ENCODE measurements at places on chromosomes 7 and 10.

DNA sequence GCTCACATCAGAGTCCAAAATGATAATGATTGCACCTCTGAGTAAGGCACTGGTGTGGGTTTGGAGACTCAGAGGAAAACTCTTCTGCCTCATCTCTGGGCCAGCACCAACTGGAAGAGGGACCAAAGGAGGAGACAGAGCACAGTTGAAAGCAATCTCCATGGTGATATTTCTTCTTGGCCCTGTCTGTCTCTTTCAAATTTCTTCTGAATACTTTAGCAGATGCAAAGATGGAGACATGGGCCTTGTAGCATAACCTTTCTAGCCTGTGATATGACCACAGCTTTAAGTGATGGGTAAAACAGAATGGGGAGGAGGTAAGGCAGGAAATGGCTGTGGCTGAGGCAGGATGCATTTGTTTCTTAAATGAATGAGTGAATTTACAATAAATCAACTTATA lies 12.2 kb upstream of the GIMAP7 start:
- DNase-seq = no peak

DNA sequence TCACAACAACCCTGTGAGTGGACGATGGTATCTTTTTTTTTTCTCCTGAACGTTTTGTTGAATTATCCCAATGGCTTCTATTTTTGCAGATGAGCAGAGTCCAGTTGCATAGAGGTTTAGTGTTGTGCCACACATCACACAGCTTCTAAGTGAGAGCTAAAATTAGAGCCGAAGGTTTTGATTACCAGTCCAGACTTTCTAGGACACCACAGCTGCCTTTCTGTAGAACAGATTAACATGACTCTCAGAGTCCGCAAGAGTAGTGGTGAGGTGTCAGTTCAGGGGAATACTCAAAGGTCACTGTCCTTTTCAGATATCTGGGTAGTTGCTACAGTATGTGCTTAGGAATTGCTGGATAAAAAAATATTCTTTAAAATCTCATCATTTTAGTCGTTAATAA lies 13.8 kb downstream of the SGPL1 start:
- DNase-seq = no peak

GRCh38 chr7:30842542-30843451 lies 68.9 kb upstream of the AQP1 start:
- no peak for DNase-seq

GRCh38 chr7:121459148-121459547 lies 63.0 kb upstream of the FAM3C start:
- DNase-seq = no peak

DNA sequence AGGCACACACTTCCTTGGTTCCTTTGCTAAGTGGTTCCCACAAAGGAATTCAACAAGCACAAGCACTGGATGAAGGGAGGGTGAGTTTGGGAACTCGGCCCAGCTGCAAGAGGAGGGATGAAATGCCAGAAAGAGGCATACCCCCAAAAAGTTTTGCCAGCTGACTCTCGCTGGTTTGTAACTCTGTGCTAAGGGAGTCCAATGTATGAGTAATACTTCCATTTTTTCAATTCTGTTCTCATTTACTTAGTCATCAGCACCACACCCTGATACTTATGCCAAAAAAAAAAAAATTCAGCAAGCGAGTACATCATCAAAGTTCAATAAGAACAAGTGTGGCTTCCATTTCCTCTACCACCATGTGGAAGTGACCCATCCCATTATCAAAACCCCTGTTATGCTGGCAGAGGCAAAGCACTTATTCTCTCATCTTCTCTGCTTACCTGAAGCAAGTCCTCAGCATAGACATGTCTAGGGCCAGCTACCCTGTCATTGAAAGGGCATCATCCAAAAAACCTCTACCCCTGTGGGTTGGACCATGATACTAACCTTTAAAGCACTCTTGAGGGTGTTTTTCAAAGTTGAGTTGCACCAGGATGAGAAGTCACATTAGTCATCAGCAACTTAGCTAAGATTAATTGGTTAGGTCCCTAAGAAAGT lies 6.9 kb upstream of the HYCC1 start:
- DNase-seq = no peak

DNA sequence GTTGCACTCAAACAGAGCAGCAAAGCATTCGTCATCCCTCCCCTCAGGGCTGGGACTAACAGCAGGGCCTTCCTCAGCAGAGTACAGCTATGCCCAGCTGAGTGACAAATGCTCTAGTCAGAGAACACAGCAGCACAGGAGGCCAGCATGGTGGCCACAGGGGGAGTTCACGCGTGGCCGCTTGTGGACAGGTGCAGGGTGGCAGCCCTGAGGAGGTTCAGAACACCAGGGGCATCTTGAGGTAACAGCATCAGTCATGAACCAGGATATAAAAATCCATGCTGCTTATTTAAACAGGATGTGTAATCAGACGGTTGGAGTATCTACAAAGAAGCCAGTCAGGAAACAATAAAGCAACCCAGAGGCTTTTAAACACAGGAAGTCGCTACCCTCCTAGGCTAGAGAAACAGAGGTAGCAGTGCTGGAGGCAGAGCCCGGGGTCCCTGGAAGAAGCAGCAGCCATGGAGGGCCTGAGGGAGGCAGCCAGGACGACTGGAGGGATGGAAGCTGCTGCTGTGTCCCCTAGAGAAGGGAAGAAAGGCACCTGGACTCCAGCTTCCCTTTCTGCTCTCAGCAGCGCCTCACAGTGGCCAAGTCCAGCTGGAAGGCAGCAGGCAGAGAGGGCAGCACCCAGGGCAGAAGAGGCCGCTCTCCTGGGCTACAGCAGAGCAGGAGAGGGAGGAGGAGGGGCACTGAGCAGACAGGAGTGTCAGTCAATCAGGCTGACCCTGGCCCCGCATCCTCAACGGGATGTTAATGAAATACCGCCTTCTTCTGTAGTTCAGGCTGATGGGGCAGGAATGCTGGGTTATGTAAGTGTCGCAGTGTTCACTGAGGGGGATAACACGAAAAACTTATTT lies 70.8 kb upstream of the UCN3 start:
- DNase-seq = no peak

DNA sequence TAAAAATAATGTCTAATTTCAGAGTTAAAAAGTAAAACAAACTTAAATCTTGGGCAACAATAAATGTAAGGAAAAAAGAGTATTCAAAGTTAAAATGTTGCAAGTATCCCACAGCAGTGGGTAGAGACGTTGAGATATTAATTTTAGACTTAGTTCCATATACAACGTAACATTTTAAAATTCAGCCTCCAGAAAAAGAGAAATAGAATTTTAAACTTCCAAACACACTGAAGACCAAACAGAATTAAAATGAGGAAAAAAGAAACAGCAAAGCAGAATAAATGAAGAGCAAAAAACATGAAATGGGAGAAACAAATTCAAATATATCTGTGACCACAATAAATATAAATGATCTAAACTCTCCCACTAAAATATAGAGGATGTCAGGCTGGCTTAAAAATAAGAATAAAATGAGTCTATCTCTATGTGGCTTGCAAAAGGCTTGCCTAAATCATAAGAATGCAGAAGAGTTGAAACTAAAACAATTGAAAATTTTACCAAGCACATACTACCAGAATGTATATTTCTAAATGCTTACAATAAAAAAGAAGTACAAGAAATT lies 46.0 kb upstream of the EGFR start:
- no peak for DNase-seq

Data from thymus (tissue), 14 donors.